Aorta (tissue), 5 donors: ENCODE measurements at places on chromosomes 12 and 14.
A peak's percentile ranks its signal among the peaks of the same experiment; 100 is the strongest.

- no peak for DNase-seq
- no peak overlapping the region for H3K27ac ChIP-seq
- no peaks in the 10 kb centered on the region for H3K4me1 ChIP-seq
- no peak overlapping the region for H3K4me3 ChIP-seq
- no peaks in the 10 kb centered on the region for H3K27me3 ChIP-seq
- H3K36me3 ChIP-seq, result no peaks in the 10 kb centered on the region
Observed at GRCh38 chr12:68913682-68914081, 19.3 kb downstream of the CPM start.

DNA sequence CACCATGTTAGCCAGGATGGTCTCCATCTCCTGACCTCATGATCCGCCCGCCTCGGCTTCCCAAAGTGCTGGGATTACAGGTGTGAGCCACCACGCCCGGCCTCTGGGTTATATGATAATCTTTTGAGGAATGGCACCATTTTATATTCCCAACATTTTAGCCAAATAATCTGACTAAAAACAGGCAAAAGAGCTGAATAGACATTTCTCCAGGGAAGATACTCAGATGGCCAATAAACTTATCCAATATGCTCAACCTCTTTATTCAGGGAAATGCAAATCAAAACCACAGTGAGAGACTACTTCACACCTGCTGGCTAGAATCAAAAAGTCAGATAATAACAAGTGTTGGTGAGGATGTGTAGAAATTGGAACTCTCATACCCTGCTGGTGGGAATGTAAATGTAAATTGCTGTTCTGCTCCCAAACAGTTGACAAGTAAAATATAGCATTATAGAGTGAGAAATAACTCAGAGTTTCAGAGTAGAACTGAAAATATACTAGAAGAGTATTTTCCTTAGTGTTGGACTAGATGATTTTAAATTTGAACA is 80.0 kb downstream of the RCOR1 start:
- H3K36me3 ChIP-seq, result no peaks in the 10 kb centered on the region
- no peak for DNase-seq
- H3K4me3 ChIP-seq, result no peak overlapping the region
- no peak overlapping the region for H3K27ac ChIP-seq
- no peaks in the 10 kb centered on the region for H3K27me3 ChIP-seq

GRCh38 chr12:102439426-102440405 is 40.6 kb downstream of the IGF1 start:
- no peaks in the 10 kb centered on the region for H3K27me3 ChIP-seq
- H3K36me3 ChIP-seq, result no peaks in the 10 kb centered on the region
- H3K4me1 ChIP-seq, result no peaks in the 10 kb centered on the region
- H3K27ac ChIP-seq, result no peak overlapping the region

DNA sequence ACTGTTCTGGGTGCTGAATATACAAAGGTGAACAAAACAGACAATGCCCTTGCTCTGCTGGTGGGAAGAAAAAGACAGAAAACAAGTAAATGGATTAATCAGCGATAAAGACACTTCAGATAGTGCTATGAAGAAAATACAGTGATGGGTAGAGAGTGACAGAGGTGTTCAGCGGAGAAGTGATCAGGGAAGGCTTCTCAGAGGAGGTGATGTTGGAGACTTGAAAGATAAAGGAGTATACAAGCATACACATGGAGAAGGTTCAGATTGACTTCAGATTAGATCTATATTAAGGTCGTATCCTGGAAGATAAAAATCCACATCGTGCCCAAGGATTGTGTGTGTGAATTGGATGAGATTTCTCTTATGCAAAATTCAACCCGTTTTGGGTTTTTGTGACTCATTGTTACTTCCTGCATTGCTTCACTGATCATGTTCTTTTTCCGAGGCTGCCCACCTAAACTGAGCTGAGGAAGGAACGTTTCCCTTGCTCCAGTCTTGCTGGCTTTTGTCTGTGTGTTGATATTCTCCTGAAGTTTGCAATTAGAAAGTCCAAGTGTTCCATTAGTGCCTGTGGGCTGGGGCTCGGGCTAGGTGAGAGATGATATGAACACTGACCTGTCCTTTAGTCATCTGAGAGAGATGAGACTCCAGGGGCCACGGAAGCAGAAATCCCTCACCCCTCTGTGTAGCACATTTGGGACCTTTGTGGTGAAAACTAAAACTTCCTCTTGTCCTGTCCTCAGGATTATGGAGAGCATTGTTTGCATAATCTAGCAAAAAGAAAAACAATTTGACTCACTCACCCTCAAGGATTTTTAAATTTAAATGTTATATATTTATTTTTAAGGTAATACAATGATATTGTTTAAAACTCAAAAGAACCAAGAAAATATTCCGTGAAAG is 27.6 kb downstream of the PLXNC1 start:
- no peak for DNase-seq
- no peaks in the 10 kb centered on the region for H3K4me1 ChIP-seq
- H3K27me3 ChIP-seq, result no peaks in the 10 kb centered on the region
- no peak overlapping the region for H3K4me3 ChIP-seq

DNA sequence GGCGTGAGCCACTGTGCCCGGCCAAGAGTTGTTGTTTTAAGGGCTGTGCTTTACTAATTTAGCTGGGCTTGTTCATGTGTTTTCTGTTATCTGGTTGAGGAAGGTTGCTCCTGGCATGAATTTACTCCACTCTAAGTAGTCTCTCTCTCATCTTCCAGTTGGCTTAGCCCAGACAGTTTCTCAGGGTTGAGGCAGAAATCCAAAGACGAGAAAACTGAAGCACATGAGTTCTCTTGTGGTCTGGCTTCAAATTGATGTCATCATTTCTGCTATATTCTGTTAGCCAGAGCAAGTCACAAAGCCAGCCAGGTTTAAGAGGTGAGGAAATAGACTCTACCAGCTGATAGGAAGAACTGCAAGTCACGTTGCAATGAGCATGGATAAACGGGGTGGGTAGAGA is 57.9 kb downstream of the E2F7 start:
- H3K27ac ChIP-seq, result no peak overlapping the region
- no peak for DNase-seq

DNA sequence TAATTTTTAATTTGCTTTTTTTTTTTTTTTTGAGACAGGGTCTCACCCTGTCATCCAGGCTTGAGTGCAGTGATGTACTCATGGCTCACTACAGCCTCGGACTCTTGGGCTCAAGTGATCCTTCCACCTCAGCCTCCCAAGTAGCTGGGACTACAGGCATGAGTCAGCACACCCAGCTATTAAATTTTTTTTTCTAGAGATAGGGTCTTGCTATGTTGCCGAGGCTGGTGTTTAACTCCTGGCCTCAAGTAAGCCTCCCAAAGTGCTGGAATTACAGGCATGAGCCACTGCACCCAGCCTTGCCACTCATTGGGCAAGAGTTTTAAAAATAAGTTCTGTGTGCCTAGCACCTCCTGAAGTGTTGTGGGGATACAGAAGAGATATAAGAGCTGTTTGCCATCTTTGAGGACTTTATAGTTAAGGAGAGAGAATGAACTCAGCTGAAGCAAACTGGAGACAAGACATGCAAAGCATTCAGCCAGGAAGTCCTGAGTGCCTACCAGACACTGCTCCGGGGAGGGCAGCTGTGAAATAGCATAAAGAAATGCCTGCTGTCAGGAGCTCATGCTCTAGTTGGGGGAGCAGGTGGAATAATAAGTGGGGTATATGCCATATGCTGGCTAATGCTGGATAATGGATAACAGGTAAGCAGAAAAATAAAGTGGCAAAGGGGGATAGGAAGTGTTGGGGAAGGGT is 15.0 kb upstream of the EMP1 start:
- H3K27me3 ChIP-seq, result no peaks in the 10 kb centered on the region
- DNase-seq, result no peak
- H3K4me3 ChIP-seq, result no peak overlapping the region
- H3K36me3 ChIP-seq, result no peaks in the 10 kb centered on the region

DNA sequence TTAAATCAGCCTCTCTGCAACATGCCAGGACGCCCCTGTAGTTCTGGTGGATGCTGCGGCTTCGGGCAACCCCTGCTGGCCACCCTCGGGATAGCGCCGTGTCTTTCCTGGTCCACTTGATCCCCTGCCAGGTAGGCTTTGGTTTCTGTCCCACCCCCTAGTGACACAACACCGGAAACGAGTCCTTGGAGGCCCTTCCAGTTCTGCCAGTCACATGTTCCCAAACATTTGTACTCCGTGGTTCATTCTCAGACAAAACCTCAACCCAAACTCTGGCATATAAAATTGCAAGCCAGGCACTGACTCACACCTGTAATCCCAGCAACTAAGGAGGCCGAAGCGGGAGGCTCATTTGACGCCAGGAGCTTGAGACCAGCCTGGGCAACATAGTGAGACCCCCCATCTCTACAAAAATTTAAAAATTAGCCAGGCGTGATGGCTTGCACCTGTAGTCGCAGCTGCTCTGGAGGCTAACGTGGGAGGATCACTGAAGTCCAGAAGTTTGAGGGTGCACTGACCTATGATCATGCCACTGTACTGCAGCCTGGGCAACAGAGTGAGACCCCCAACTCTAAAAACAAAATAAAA is 37.0 kb downstream of the RASAL1 start:
- no peak overlapping the region for H3K4me3 ChIP-seq
- no peaks in the 10 kb centered on the region for H3K4me1 ChIP-seq
- H3K36me3 ChIP-seq, result no peaks in the 10 kb centered on the region
- H3K27me3 ChIP-seq, result no peaks in the 10 kb centered on the region

GRCh38 chr14:94685166-94685581 is 73.0 kb downstream of the SERPINA3 start:
- H3K27me3 ChIP-seq, result no peaks in the 10 kb centered on the region
- no peak overlapping the region for H3K4me3 ChIP-seq
- no peak overlapping the region for H3K27ac ChIP-seq
- H3K4me1 ChIP-seq, result no peaks in the 10 kb centered on the region
- no peak for DNase-seq

DNA sequence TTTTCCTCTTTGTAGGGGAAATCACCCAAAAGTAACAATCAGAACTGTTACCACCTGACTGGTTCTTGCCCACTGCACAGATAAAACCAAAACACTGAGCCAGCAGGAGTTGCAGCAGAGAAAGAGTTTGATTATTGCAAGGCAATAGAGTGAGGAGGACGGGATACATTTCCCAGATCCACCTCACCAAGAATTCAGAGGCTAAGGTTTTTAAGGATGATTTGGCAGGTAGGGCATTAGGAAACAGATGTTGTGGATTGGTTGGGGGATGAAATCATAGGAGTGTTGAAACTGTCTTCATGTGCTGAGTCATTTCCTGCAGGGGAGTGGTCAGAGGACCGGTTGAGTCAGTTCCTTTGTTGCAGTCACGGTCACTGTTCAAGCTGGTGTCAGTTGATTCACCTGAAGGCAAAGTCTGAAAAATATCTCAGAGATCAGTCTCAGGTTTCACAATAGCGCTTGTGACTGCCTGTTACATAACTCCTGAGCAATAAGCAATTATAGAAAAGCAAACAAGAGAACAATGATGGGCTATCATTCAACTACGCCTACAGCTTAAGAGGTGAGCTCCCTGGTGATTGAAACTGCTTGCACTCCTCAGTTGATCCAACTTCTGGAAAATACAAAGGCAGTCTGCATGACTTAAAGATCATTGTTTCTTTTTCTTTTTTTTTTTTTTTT is 20.3 kb upstream of the AMN1 start:
- no peaks in the 10 kb centered on the region for H3K36me3 ChIP-seq
- DNase-seq, result peak; percentile 60
- H3K4me3 ChIP-seq, result no peak overlapping the region
- H3K27me3 ChIP-seq, result no peaks in the 10 kb centered on the region
- no peak overlapping the region for H3K27ac ChIP-seq

GRCh38 chr12:91851741-91852477 is 293.7 kb downstream of the BTG1 start:
- H3K36me3 ChIP-seq, result no peaks in the 10 kb centered on the region
- DNase-seq, result no peak
- H3K4me3 ChIP-seq, result no peak overlapping the region

- DNase-seq, result peak; percentile 50
- H3K27ac ChIP-seq, result no peak overlapping the region
- no peak overlapping the region for H3K4me3 ChIP-seq
- no peaks in the 10 kb centered on the region for H3K4me1 ChIP-seq
- H3K27me3 ChIP-seq, result no peaks in the 10 kb centered on the region
Observed at GRCh38 chr14:81831128-81831820, 297.6 kb upstream of the SEL1L start.

GRCh38 chr12:46005823-46006222 is 15.4 kb upstream of the SCAF11 start:
- no peaks in the 10 kb centered on the region for H3K27me3 ChIP-seq
- no peaks in the 10 kb centered on the region for H3K36me3 ChIP-seq
- DNase-seq, result no peak
- H3K4me3 ChIP-seq, result no peak overlapping the region

DNA sequence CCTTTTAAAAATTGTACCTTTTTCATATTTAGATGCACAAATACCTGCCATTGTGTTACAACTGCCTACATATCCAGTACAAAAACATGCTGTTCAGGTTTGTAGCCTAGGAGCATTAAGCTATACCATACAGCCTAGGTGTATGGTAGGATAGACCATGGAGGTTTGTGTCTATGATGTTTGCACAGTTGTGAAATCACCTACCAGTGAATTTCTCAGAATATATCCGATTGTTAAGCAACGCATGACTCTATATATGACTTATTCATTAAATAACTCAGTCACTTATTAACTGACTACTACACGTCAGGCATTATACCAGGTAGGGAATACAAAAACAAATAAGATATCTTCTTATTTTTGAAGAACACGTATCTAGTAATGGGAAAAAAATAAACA is 26.2 kb upstream of the ETNK1 start:
- no peak for DNase-seq
- no peak overlapping the region for H3K4me3 ChIP-seq
- peaks cover 4% of the 10 kb centered on the region for H3K27me3 ChIP-seq
- H3K36me3 ChIP-seq, result no peaks in the 10 kb centered on the region
- no peaks in the 10 kb centered on the region for H3K4me1 ChIP-seq

GRCh38 chr14:29652571-29652970 is 275.1 kb downstream of the PRKD1 start:
- no peaks in the 10 kb centered on the region for H3K4me1 ChIP-seq
- H3K27ac ChIP-seq, result no peak overlapping the region
- H3K4me3 ChIP-seq, result no peak overlapping the region
- no peaks in the 10 kb centered on the region for H3K27me3 ChIP-seq
- DNase-seq, result no peak
- no peaks in the 10 kb centered on the region for H3K36me3 ChIP-seq

- no peak overlapping the region for H3K27ac ChIP-seq
- no peaks in the 10 kb centered on the region for H3K4me1 ChIP-seq
- H3K27me3 ChIP-seq, result no peaks in the 10 kb centered on the region
- no peak for DNase-seq
Observed at GRCh38 chr14:105213361-105213760, 32.2 kb upstream of the NUDT14 start.

DNA sequence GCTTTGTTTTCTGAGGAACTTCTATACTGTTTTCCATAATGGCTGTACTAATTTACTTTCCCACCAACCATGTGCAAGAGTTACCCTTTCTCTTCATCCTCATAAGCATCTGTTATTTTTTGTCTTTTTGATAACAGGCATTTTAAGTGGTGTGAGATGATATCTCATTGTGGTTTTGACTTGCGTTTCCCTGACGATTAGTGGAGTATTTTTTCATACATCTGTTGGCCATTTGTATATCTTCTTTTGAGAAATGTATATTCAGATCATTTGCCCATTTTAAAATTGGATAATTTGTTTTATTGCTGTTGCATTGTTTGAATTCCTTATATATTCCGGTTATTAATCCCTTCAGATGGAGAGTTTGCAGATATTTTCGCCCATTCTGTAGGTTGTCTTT is 10.2 kb upstream of the HMGA2 start:
- DNase-seq, result no peak
- H3K27me3 ChIP-seq, result no peaks in the 10 kb centered on the region
- H3K36me3 ChIP-seq, result no peaks in the 10 kb centered on the region
- no peak overlapping the region for H3K4me3 ChIP-seq
